T-helper 9 cell (primary cell): ENCODE measurements at places on chromosomes 12 and 14.

DNA sequence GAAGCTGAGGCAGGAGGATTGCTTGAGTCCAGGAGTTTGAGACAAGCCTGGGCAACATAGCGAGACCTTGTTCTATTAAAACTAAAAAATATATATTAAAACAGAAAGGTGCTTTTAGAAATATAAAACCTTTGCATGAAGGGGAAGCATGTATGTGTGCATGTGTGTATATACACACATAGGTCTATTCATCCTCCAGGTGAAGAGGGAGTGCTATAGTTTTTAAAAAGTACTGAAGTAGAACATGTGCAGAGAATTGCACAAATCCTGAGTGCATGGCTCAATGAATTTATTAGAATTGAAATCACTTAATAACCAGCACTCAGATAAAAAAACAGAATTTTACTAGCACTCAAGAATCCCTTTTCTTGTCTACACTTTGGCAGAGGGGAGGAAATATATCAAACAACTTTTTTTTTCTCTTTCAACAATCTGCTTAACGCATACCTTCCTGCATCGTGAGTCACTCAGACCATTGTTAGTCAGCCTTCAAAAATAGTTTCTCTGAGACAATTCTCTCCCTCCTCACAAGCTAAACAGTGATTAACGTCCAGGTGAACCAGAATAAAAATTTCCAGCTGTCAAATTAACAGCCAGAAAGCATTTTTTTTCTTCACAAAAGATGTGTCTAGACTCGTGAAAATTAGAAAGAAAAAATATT, 17.7 kb upstream of the NEDD1 start:
- no peak for DNase-seq

GRCh38 chr14:99672506-99673304, 11.4 kb upstream of the CYP46A1 start:
- DNase-seq = no peak

DNA sequence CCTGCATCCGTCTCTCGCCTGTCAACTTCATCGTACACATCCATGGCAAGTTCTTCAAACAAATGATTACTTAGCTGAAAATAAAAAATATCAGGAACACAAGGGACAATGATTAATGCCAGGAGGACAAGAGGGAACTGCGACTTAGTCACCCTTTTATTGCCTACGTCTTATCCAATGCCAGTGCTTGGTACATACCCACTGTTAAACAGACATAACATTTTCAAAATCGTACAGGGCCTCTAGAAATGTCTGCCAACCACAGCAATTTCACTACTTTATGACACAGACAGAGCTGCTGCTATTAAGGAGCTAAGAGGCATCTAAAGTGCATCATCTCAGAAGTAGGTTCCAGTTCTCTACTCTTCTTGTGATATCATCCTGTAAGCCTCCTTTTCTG, 34.6 kb downstream of the GIT2 start:
- no peak for DNase-seq

- no peak for DNase-seq
These were observed 12.4 kb upstream of the ITGB7 start for GRCh38 chr12:53219292-53219955.

DNA sequence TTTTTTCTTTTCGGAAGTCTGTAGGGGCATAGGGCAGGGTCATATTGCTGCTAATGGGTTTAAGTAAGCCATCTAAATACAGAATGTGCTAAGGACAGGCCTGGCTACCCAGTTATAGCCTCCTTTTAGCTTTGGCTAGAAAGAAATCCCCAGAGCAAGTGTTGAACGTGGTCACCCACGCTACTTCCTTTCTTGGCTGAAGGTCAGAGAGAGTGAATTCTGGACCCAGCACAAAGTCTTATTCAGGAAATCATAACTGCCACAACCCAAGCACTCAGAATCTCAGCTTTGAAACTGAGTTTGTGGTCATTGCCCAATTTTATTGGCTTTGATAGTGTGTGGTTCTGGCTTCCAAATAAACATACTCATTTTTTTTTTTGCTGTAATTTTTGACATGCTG, 542.1 kb upstream of the ATP2B1 start:
- no peak for DNase-seq

DNA sequence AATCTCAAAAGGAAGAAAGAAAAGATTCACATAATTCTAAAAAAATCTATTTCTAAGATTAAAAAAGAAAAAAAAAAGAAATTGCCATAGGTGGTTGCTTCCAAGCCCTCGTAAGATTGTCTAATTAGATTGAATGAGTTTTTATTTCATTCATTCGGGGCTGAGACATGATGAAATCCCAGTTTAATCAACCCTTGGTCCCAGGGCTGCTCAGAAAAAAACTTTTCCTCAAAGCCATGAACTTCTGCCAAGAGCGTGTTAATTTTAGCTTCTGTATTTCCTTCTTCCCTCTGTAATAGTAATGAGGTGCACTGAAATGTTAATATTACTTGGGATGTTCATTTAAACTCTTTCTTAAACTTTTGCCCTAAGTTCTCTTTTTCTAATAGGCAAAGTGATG, 62.6 kb downstream of the TMEM132D start:
- DNase-seq = no peak

DNA sequence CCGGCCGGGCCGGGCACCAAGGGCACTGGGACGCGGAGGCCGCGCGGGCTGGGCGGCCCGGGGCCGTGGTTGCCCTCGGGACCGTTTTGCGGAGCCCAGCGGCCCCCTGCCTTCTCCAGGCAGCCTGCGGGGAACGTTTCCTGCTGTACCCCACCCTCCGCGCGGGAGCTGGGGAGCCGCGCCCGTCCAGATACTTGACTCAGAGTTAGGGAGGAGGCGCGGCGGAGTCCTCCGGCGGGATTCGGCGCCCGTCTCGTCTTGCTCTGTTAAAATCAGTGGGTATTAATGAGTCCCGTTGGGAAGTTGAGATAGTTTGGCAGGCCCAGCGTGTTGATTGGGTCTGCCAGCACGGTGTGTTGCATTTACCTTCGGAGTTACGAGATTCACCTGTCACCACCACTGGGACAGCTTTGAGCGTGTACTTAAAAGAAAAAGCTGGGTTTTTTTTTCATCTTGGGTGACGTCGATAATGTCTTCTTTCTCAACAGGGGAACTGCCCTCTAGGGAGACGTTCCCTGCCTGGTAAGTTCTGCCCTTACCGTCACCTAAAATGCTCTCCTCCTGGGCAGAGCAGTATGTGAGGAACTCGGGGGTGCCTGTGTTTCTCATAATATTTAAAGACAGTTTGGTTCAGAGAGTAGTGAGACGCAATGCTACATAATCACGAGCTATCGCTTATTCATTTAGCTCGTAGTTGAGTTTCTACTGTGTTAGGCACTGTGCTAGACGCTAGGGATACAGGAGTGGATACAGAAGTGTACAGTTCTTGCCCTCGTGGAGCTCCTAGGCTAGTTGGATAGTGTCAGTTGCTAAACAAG, 596 bp downstream of the DLST start:
- DNase-seq = peak; percentile 45
